GM04504 (cell line): ENCODE measurements at places on chromosomes 5 and 9.

DNA sequence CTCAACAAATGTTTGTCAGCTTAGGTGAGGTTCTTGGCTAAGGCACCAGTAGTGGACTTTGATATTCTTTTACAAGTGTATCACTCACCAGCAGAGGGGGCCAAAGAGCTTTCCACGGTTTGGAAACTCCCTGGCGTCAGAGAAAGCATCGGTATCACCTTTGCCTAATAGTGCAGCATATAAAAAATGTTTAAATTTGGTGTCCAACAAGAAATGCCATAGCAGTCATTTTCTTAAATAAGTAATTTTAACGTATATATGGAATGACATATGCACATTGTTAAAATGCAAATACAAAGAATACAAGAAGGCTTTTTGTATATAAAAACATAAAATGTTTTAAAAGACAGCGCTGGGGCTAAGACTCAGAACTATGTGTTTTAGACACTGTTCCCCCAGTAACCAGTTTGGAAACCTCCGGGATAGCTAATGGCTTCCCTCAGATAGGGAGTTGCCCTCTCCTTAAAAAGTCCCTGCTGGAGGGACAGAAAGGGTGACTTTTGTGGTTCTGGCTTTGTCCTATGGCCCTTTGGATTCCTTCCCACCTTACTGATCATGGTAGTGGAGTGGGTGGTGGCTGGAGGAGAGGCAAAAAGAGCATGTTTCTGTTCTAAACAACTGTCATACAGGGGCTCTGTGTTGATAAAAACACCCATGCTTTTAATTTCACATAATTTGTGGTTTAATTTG, 124.6 kb downstream of the GPBP1 start:
- DNase-seq: peak; percentile 59

GRCh38 chr5:132663771-132664695, 6.1 kb downstream of the IL13 start:
- no peak for DNase-seq

GRCh38 chr9:90007516-90008440, 403.0 kb downstream of the GADD45G start:
- DNase-seq: peak; percentile 53

- no peak for DNase-seq
Observed at GRCh38 chr9:8062459-8062858, 262.9 kb upstream of the DMAC1 start.
